ENCODE measurements at places on chromosomes 2 and 18.

DNA sequence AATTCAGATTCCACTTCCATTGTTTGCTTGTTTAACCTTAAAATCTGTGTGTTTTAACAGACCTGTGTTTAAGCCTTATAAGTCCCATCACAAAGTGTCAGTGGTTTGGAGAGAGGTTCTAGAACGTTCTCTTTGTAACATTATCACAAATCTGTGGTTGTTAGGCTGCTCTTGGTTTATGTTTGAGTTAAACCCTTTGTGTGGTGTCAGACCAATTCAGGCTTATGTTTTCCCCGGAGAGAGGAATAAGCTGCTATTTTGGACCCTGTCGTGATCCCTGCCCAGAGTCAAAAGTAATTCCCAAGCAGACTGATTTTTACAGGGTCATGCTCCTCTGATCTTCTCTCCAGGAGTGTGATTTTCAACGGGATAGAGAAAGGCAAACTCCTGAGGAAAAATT is 43.8 kb upstream of the LTBP1 start:
- no peak for DNase-seq

DNA sequence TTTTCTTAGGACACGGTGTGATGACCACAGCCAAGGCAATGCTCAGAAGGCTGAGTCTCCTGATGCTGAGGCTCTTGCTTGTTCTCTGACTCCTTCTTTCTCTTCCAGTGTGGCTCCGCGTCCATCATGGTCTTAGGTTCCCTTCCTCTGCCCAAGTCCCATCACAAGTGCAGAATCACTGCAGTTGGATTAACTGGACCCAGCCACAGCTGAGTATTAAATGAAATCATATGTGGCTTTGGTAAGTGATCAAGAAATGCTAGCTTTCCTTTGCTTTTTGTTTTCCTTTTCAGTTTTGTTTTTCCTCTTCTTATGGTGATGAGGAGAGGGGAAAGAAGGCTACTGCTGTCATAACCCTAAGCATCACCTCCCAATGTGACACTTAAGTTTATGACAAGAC is 375.8 kb downstream of the INSIG2 start:
- no peak for DNase-seq

DNA sequence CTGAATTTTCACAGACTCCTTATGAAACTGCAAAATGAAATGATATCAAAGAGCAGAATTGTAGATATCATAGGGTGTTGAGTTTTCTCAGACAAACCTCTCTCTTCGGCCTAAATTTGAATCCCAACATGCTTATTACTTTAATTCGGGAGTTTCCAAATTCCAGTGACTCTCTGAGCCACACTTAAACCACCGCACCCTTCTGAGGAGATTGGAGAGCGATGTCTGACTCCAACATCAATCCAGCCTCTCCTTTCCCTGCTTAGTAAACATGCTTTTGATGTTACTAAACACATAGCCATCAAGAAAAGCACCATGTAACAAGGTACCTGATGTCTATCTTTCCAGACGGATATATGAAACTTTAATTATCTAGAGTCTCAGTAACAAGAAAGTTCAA is 103.1 kb upstream of the ARHGAP28 start:
- no peak for DNase-seq

GRCh38 chr2:230443541-230443940 is 27.5 kb downstream of the SP100 start:
- DNase-seq = no peak

DNA sequence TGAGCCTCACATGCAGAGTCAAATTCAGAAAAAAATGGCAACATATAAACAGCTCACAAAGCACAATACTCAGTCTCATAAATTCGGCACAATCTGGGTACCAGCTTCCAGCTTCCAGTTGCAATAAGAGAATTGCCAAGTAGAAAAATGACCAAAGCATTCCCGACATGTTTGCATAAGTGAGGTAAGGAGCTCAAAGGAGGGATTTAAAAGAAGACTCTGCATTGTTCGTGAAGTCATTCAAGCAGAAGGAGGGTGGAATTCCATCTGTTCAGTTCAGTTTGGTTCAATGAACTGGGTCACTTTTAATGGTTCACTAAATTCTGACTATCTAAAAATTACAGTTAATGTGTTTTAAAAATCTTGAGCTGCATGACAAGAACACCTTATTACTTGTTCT is 106.7 kb upstream of the KLHL14 start:
- no peak for DNase-seq

DNA sequence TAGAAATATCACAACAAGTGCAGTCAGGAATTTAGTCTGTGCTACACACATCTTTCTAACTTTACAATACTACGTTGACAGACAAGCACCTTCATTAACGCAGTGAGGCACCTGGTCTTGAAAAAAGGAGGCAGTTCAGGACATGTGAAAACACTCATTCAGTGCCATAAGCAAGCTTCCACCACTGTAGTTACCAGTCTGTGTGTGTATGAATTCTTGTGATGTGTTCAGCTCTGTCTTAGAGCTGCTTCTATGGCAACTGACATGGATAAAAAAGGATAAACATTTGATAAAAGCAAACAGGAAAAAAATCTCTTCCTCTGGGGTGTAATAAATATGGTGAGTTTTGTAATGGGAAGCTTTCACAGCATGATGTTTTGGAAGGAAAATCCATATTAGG is 623.8 kb upstream of the NXPH2 start:
- no peak for DNase-seq

DNA sequence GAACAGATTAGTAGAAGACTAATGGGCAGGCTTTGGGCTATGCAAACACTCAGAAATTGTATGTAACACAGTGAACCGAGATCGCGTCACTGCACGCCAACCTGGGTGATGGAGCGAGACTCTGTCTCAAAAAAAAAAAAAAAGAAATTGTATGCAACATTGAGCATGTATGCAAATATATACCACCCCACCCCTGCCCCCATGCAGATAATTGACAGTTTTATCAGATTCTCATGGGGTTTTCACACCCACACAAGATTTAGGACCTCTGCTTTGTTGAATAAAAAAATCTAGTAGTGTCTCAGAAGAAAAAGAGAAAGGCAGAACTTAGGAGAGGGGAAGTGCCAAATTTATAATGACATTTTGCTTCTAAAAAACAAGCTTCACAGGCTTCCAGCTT is 131.6 kb upstream of the FN1 start:
- DNase-seq = no peak

DNA sequence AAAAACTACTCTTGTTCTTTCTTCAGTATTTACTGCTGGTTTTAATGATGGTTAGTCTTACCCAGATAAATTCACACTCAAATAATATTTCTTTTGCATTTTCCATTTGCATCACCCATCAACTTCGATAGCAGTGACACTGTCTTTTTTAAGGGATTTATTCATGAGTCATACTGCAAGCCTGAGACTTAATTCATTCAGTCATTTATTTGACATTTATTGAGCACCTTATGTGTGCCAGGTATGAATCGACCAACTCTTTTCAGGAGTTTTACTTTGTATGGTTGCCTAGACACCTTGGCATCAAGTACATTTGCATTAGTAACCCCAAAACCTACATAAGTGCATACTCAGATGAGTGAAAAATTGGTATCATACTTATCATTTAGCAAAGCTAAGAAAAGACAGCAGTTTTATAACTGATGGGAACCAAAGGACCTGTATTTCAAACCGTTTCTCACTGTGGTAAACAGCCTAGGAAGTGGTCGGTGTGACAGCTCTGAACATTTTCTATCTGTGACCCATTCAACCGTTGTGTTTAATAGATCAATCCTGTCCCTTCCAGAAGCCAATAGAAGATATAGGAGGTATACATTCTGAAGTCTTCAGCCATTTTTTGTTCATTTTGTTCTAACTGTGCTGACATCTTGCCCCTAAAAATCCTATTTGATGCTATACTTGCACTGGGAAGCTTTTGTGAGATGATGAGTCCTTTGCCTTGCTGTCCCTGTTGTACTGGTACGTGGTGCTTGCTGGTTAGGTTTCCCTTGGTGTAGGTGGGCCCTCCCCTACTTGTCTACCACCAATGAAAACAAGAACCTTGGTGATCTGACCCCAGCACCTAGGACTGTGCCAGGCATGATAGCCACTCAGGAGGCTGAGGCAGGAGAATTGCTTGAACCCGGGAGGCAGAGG is 484.7 kb upstream of the RAB12 start:
- DNase-seq = no peak

DNA sequence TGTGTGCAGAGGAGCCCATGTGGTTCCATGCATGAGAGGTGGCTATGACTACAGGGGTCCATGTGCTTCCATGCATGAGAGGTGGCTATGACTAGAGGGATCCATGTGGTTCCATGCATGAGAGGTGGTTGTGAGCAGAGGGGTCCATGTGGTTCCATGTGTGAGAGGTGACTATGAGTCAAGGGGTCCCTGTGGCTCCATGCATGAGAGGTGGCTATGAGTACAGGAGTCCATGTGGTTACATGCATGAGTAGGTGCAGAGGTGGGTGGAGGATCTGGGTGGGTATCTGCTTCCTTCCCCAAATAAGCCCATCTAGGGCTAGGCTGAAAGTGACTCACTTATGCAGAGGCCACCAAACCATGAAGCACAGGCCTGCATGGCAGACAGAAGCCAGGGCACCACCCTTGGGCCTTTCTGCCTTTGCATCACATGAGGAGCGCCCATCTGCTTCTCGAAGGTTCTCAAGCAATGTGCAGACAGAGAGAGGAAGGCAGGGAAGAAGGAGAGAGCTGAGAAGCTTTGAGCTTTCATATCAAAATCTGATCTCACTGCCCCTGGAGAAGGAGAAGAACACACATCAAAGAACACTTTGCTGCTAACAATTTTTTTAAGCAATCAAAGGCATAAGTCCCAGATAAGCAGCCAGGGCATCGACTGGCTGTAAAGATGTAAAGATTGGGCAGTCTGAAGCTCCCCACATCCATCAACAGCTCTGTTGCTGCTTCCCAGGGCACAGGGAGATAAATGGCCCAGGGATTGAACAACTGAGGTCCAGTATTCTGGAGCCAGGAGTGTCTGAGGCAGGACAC is 137.6 kb downstream of the TNS1 start:
- DNase-seq = no peak

- no peak for DNase-seq
These were observed 82.3 kb downstream of the ALPK2 start for GRCh38 chr18:58546552-58546951.

DNA sequence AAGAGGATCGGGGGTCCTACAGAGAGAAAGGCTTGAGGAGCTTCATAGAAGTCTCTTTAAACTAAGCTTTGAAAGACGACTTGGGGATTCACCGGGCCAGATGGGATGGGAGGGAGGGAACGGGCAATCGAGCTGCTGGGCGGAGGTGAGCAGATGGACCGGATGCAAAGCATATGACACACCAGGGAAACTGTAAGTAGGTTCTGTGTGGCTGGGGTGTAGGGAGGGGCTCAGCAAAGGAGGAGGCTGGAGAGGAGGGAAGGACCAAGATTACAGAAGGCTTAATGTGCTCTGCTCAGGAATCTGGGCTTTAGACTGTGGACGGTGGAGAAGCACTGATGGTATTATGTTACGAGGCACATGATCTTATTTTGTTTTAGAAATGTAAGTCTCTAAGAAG is 131.5 kb downstream of the MAIP1 start:
- DNase-seq = no peak

DNA sequence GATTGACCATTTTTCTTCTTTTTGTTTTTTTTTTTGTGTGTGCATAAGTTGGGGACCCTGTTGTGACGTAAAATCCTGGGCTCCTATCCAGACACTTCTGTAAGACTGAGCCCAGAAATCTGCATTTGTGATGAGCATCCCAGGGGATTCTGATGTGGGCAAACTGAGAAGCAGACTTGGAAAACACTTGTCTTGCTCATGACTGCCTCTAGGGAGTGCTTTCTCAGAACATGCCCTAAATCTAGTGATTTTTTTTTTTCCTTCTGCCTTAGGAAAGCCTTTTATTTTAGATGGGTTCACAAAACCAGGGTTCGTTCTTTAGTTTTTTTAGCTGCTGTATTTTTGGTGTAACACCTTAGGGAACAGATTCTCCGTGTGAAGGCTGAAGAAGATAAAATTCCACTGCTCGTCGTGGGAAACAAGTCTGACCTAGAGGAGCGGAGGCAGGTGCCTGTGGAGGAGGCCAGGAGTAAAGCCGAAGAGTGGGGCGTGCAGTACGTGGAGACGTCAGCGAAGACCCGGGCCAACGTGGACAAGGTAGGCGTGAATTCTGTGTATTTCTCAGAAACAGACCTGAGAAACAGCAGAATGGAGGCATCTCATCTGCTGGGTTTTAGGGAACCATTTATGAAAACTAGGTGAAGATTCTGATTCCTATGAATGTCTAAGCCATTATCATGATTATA is 36.7 kb downstream of the RALB start:
- no peak for DNase-seq

- no peak for DNase-seq
These were observed 12.8 kb upstream of the ALPP start for GRCh38 chr2:232365621-232366321.

DNA sequence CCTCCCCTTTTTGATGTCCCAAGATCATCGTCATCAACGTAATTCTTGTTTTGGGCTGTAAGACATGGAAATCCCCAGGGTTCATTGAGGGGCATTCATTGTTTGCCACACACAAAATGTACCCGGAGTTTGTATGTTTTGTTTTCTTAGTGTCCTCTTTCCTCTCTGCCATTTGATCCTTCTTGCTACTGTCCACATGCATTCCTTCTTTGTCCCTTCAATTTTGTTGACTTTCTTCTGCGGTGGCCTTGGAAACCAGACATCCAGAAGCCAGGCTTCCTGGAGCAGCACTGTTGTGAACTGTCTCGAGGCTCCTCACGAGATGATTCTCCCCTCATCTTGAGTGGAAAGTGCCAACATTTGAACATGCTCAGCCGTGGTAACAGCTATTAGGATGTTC is 24.8 kb downstream of the IGFBP2 start:
- DNase-seq = no peak

DNA sequence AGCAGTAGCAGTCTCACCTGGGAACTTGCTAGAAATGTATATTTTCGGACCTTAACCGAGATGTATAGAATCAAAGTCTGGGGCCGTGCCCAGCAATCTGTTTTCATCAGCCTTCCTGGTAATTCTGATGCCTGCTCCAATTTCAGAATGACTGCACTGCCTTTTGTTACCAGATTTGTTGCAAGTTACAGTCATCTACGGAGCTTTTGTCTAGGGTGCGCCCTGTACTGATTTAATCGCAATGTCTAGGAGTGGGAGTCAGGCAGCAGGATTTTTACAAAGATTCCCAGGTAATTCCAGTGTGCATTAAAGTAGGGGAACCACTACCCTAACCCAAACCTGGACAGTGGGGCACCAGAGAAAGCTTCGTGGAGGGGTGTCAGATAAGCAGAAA is 178.0 kb downstream of the HAUS1 start:
- DNase-seq = no peak

GRCh38 chr2:96530144-96530430 is 6.5 kb upstream of the ARID5A start:
- DNase-seq = no peak
